ENCODE measurements at places on chromosomes 3 and 15.
A peak's percentile ranks its signal among the peaks of the same experiment; 100 is the strongest.

- DNase-seq: no peak
Measured at GRCh38 chr3:65020281-65021160, 332.7 kb upstream of the ADAMTS9 start.

DNA sequence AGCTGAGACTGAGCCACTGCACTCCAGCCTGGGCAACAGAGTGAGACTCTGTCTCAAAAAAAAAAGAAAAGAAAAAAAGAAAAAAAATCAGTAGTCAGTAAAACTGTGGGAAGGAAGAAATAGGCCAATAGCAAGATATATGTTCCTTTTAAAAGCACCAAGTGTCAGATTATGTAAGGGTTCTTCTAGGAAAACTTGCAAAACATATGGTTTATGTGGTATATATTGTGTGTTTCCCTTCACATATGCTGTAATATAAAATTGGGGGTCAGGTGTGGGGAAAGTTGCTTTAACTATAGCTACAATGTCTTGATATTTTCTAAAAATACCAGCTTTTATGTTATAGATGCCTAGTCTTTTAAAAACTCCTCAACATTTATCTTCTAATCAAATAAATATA lies 64.6 kb downstream of the ESYT3 start:
- DNase-seq: no peak

GRCh38 chr3:140903196-140903595 lies 38.4 kb upstream of the SLC25A36 start:
- no peak for DNase-seq

DNA sequence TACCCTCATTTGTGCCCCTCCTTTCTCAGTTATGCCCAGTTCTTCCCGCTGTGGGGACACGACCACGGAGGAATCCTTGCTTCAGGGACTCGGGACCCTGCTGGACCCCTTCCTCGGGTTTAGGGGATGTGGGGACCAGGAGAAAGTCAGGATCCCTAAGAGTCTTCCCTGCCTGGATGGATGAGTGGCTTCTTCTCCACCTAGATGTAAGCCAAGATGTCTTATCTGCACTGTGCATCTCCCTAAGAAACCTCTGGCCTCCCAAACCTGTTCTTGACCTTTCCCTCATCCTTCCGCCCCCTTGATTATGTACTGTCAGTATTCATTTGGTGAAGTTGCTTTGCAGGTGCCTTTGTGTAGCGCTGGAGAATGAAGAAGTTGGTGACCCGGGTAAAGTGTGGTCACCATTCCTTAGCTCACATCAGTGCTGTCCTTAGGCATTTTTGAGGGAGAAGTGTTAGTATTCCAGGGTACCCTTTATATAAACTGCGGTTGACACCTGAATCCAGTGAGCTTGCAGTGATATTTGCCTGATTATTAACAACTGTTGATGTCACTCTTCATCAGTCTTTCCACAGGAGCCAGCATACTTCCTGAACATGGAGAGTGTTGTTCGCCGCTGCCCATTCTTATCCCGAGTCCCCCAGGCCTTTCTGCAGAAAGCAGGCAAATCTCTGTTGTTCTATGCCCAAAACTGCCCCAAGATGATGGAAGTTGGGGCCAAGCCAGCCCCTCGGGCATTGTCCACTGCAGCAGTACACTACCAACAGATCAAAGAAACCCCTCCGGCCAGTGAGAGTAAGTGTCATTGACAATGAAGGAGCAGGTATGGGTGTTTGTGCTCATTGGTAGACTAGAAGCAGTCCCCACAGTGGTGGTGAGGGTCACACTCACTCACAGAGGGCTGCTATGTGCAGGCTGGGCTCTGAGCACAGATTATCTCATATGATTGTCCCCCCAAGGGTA lies 966 bp downstream of the ALAS1 start:
- no peak for DNase-seq

DNA sequence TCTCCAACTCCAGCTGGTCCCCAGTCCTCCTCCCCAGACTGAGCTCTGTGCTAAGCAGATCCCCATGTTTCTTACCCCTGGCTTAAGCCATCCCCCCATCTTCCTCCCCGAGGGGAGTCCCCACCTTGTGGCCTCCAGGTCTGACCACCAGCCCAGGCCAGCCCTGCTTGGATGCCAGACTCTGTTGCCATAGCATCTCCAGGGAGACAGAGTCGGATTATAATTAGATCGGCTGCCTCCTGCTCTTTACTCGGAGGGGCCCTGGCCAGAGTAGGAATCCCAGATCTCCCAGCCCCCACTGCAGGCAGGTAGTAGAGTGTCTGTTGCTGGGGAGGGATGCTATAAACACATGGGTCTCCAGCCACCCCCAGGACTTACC lies 2.4 kb downstream of the KLHDC8B start:
- peak; percentile 45 for DNase-seq

DNA sequence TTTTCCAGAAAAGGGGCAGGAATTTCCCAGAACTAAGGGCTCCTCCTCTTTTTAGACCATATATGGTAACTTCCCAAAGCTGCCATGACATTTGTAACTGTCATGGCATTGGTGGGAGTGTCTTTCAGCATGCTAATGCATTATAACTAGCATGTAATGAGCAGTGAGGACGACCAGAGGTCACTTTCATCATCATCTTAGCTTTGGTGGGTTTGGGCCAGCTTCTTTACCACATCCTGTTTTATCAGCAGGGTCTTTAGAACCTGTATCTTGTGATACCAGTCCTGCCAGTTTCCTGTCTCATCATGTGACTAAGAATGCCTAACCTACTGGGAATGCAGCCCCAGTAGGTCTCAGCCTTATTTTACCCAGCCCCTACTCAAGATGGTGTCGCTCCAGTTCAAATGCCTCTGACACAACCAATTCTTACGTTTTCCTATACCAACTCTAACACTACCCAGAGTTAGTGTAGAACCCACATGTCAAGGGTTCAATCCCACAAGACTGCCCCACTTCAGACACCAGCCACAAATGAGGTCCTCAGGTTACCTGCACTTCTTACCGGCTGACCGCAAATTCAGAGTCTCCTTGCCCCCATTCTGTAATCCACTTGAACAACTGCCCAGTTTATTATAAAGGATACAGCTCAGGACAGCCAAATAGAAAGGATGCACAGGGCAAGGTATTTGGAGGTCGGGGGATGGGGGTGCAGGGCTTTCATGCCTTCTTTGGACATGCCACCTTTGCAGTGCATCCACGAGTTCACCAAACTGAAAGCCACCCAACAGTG lies 17.7 kb downstream of the FOXB1 start:
- no peak for DNase-seq

DNA sequence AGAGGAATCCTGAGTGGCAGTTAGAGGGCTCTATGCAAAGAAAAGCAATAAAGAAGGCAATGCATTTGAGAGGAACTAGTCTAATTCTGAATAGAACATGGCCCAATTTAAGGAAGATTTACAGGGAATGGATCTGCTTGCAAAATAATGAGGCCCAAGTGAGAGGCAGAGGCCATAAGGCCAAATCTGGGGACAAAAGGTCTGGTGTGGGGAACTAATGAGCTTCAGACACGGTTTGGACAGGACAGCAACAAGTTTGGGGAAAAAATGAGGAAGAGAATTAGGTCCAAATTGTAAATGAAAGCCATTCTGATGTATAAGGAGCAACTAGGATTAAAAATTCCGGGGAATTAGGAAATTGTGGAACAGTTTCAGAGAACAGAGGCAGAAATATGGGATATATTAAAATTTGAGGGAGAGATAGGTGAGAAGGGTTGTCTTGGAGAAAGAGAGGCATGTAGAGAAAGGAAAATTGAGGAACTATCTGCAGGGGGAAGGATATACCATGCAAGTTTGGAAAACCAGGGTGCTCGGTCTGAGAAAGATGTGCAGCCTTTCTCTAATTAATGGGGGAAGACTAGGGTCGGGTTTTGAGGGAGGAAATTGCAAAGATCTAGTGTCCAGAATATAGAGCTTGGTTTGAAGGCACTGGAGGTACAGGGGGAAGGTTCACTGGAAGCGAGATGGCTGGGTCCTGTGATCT lies 73.8 kb downstream of the RBPMS2 start:
- no peak for DNase-seq

GRCh38 chr3:25442486-25442885 lies 14.4 kb downstream of the RARB start:
- DNase-seq: peak; percentile 59

DNA sequence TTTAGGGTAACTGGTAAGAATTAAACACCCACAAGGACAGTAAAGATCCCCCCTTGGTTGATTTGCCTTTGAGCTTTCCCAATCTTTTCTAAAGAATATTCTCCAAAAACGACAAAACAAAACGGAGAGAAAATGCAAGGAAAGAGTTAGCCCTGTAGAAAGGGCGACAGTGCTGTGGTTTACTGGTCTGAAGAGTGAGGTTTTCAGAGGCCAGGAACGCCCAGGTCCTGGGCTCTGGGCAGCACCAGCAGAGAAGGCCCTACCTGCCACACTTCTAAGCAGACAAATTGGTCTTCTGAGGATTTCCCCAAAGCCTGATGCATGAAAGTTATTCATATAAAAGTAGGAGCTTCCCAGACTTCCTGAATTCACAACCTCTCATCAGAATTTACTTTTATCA lies 119.3 kb downstream of the KCNMB2 start:
- no peak for DNase-seq

- no peak for DNase-seq
Measured at GRCh38 chr3:64983583-64984359, 296.0 kb upstream of the ADAMTS9 start.

DNA sequence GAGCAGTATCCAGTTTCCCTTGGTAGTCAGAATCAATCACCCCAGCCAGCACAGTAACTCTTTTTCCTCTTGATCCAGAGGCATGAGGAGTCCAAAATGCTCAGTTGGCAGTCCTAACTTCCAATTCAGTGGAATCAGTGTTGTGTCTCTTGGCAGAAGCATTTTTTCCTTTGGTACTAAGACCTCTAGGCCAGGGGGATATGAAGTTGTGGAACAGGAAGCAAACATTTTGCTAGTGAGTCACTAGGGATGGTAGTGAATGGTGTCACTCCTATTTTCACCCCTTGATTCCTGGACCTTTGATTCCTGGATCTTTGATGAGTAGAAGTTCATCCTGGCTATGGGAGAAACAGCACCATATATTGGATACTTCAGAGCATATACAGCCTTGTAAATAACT lies 70.5 kb upstream of the ALDH1A3 start:
- DNase-seq: no peak

GRCh38 chr15:90918034-90918788 lies 14.1 kb downstream of the HDDC3 start:
- DNase-seq: no peak

GRCh38 chr3:190847436-190847835 lies 15.1 kb downstream of the GMNC start:
- DNase-seq: no peak

DNA sequence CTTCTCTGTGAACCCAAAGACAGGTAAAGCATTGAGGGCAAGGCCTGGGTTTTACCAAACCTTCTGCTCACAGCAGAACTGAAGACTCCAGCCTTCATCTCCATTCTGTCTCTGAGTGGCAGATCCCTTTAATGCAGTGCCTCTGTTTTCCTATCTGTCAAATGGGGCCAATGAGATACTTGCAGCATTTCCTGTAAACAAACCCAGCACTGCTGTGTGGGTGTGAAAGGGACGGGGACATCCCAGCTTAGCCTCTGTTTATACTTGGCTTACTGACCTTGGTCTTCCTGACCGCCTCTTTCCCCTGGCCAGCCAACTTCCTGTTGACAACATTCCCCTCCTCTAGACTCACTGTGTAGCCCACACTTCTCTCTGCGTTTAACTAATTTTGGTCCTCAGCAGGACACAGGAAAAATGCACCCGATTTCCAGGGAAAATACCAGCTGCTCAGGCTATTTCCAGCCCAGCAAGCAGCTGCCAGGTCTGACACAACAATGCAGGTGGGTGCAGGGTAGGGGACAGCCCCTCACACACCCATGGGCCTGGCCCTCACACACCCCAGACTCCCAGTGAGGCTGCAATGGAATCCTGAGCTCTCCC lies 105.9 kb upstream of the HERC1 start:
- no peak for DNase-seq

- no peak for DNase-seq
Measured at GRCh38 chr3:62833538-62833937, 41.7 kb downstream of the CADPS start.

DNA sequence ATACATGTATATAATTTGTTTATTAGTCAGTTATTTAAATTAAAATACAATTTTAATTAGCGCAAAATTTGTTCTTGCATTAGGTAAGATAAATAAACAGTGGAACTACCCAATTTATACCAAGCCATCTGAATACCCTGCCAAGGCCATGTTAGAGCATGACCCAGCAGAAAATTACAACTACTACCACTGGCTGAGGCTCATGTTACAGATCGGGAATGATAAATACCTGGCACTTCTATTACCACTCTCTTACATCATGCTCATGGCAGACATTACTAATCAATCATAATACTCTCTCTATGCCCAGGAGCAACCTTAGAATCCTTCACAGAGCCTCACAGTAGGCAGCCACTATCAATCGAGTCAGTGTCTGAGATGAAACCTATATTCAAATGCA lies 21.2 kb upstream of the LMOD3 start:
- no peak for DNase-seq

- DNase-seq: peak; percentile 29
Measured at GRCh38 chr15:67785431-67785830, 39.9 kb upstream of the SKOR1 start.

DNA sequence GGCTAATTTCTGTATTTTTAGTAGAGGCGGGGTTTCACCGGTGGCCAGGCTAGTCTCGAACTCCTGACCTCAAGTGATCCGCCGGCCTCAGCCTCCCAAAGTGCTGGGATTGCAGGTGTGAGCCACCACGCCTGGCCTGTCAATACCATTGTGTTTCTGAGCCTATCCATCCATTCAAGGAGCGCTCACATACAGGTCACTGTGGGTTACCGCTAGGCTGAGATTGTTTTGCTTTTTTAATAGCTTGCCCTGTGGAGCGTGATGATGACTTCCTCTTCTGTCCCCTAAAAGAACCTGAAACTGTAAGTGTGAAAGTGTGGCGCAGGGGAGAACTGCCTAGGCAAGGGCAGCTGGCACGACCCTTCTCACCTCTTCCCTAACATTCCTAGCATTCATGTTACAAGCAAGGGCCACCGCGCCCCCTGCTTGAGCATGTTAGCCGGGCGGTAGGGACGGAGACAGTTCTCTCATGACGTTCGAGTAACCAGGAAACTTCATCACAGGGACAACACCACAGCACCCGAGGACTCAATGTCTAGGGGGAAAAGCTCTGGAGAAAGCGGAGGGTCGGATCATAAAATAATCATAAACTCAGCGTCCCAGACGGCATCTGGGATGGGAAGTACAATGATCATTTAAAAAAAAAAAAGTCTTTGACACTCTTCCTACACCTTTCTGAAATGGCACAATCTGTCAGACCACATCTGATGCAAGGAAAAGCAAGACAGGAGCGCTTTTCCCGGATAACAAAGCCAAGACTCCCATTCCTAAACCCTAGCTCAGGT lies 790 bp downstream of the LAMP3 start:
- DNase-seq: no peak

- no peak for DNase-seq
Measured at GRCh38 chr3:111325160-111325718, 216.8 kb upstream of the CD96 start.

- DNase-seq: no peak
Measured at GRCh38 chr3:42702066-42702951, at the start of gene HHATL. Gene HHATL (minus strand): TSS chr3:42702798. CDS start chr3:42700826, 1,972 bp downstream.

- DNase-seq: no peak
Measured at GRCh38 chr3:183987000-183987600, 30.6 kb downstream of the ABCC5 start.

- no peak for DNase-seq
Measured at GRCh38 chr3:149839896-149840295, 26.9 kb downstream of the RNF13 start.

Measured in COR-L47 (cell line).